ENCODE measurements at places on chromosomes 1 and 21. TPM values are rescaled to one million over a fixed set of nuclear protein-coding genes. Genes with fewer than 3 reads are reported as not detected.

DHRS3 gene
- 68.1 TPM for total RNA-seq

C1orf87 gene
- total RNA-seq = under 0.01 TPM

DRAXIN gene
- 0.51 TPM for total RNA-seq

CD1E gene
- total RNA-seq = not detected

Data from fibroblast of lung (primary cell).